ENCODE measurements at places on chromosomes 7 and 10. TPM values are rescaled to one million over a fixed set of nuclear protein-coding genes. Genes with fewer than 3 reads are reported as not detected.

Gene LGI1
- not detected for total RNA-seq

Gene KIAA1549
- 1.2 TPM for total RNA-seq

Gene SCRN1
- total RNA-seq, result 81.6 TPM

Gene FAM25C
- total RNA-seq, result not detected

Gene IKZF1
- total RNA-seq, result not detected

Gene FAM131B
- total RNA-seq, result 1.2 TPM

Gene KCNIP2
- 0.18 TPM for total RNA-seq

Gene MMD2
- total RNA-seq, result not detected

Gene AKR1C2
- total RNA-seq, result 5.0 TPM

Gene CLCN1
- not detected for total RNA-seq

Gene SCIN
- not detected for total RNA-seq

Gene ZFAND4
- 5.8 TPM for total RNA-seq

Gene CCSER2
- total RNA-seq, result 16.0 TPM

Gene LRIT1
- total RNA-seq, result not detected

Gene DNAJB9
- total RNA-seq, result 13.5 TPM

Gene FGL2
- total RNA-seq, result not detected

Gene SLC16A9
- 1.1 TPM for total RNA-seq

Gene FBXL13
- total RNA-seq, result 1.4 TPM

Measured in myometrial cell (primary cell).